ENCODE measurements at places on chromosomes 11 and 22. TPM values are rescaled to one million over a fixed set of nuclear protein-coding genes. Genes with fewer than 3 reads are reported as not detected.

SHANK2 gene
- total RNA-seq: 0.98 TPM

CCDC73 gene
- total RNA-seq: not detected

MYO7A gene
- 23.5 TPM for total RNA-seq

CRYAB gene
- 1,416 TPM for total RNA-seq

TPBGL gene
- not detected for total RNA-seq

ZP1 gene
- 1.5 TPM for total RNA-seq

UBASH3B gene
- total RNA-seq: 2.4 TPM

MS4A6A gene
- 275 TPM for total RNA-seq

F2 gene
- total RNA-seq: not detected

FAM227A gene
- total RNA-seq: 1.9 TPM

CST6 gene
- total RNA-seq: not detected

OR8G5 gene
- total RNA-seq: not detected

CALCA gene
- not detected for total RNA-seq

SYNGR1 gene
- 2.6 TPM for total RNA-seq

C11orf16 gene
- not detected for total RNA-seq

CDKN1C gene
- 116 TPM for total RNA-seq

ESAM gene
- total RNA-seq: 20.7 TPM

APOA1 gene
- not detected for total RNA-seq

XNDC1N gene
- 3.1 TPM for total RNA-seq

TRIM5 gene
- total RNA-seq: 12.6 TPM

APOL4 gene
- 61.0 TPM for total RNA-seq

PRR5L gene
- 10.6 TPM for total RNA-seq

OR2D2 gene
- total RNA-seq: not detected

OR8A1 gene
- not detected for total RNA-seq

TUB gene
- total RNA-seq: 4.2 TPM

SERHL2 gene
- total RNA-seq: 1.3 TPM

HEPHL1 gene
- not detected for total RNA-seq

UPB1 gene
- not detected for total RNA-seq

HIKESHI gene
- 58.4 TPM for total RNA-seq

PNPLA2 gene
- total RNA-seq: 1,337 TPM

ROBO4 gene
- 17.5 TPM for total RNA-seq

PATE2 gene
- total RNA-seq: not detected

LRP4 gene
- total RNA-seq: 3.9 TPM

All from subcutaneous adipose tissue (tissue), 4 donors.